T1000 (cell line): ENCODE measurements at places on chromosomes 13 and 19.

DNA sequence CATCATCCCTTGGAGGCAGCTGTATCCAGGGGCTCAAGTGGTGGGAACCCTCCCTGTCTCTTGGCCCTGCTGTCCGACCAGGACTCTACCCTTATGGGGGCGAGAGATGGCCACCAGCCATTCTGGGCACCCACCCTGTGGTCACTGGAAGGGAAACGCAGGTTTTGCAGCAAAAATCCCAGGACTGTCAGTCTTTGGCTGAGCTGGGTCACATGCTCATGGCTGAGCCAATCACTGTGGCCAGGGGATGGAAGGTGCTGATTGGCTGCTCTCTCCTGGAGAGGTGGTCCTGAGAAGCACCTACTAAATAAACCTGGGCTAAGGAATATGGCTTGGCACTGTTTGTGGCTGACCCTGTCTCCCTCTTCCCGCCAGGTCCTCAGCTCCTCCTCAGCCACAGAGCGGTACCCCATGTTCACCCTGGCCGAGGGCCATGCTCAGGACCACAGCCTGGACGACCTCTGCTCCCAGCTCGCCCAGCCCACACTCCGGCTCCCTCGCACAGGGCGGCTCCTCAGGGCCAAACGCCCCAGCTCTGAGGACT lies 8.9 kb downstream of the ATG4D start:
- no peak for DNase-seq

GRCh38 chr19:49200238-49200862 lies 42.8 kb downstream of the TRPM4 start:
- DNase-seq = no peak

DNA sequence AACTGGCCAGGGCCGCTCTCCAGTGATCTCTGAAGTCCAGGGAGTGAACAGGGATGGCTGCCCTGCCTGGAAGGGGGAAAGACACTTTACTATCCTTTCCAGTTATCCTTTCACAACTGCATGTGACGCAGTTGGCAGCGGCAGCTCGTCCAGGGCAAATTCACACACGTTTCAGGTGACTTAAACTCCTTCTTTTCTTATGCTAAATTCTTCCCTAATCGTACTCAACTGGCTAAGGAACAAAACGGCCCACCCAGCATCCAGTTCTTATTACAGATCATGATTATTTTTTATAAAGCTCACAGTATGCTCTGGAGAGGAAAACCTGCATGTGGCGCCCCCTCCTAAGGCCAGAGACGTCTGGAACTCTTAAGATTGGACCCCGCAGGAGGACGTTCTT lies 767.1 kb downstream of the UQCRFS1 start:
- no peak for DNase-seq

- no peak for DNase-seq
Measured at GRCh38 chr13:66547685-66548084, 682.5 kb downstream of the PCDH9 start.

DNA sequence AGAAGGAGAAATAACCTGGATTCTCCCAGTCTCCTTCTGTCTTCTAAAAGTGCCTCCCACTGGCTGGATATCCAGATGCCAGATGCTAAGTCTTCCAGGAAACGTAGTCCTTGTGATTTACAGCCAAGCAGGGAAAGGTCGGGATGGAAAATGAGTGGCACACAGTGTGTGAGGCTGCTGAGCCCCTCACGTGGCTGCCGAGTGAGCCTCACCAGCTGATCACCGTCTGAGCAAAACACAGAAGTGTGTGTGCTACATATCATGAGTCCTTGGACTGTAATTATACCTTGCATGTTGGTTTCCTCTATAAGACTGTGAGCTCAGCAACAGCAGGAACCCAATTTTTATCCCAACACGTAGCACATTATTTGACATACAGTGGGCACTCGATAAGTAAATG lies 15.1 kb downstream of the LHFPL6 start:
- no peak for DNase-seq

GRCh38 chr19:53196777-53197396 lies 3.7 kb upstream of the ZNF665 start:
- DNase-seq = peak; percentile 93

DNA sequence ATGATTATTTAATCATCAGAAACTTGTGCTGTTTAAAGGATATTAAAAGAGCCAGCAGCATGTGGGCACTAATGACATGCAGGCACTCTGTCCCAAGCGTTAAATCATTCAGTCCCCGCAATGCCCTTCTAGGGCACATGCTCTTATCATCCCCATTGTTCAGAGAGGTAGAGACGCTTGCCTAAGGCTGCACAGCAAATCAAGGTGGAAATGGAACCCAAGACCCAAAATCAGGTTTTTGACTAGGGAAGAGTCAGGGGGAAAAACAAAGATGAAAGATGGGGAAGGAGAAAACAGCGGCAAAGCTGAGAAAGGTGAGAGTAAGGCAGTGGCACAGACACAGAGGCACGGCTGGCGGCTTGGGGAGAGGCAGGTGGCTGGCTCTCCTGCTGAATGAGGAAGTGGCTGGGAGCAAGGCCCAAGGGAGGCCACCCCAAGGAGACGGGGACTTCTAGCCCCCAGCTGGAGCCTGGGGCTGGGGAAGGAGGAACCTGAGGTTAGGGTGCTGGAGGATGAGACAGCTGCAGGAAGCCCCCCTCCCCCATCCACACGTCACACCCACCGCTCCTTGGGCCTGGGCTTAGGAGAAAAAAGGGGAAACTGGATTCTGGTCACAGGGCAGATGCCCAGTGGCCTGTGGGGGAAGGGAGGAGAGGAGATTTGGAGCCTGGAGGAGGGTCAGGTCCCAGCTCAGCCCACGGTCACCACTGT lies 1.0 kb upstream of the TYROBP start:
- DNase-seq = no peak

- DNase-seq = no peak
Measured at GRCh38 chr19:28764066-28764465, 448.9 kb downstream of the UQCRFS1 start.

DNA sequence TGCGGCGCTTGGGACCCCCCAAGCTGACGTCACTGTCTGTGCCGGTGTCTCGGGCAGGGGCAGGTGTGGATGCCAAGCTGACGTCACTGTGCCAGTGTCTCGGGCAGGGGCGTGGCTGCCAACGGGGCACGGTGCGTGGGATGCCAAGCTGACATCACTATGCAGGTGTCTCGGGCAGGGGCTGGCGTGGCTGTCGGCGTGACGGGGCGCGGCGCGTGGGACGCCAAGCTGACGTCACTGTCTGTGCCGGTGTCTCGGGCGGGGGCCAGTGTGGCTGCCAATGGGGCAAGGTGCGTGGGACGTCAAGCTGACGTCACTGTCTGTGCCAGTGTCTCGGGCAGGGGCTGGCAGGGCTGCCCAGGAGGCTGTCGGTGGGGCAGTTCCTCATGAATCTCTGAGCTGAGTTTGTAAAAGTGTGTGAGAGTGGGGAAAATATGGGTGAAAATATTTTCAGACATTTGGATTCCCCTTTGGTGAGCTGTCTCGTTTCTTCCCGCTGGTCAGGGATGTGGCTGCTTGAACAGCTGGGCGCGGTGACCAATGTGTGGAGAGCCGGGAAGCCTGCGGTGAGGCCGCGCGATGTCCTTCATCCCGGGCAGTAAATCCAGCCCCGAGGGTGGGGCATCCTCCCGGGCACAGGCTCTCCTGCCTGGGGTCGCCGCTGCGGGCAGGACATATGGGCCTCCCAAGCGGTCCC lies 25.2 kb downstream of the MCF2L start:
- no peak for DNase-seq

DNA sequence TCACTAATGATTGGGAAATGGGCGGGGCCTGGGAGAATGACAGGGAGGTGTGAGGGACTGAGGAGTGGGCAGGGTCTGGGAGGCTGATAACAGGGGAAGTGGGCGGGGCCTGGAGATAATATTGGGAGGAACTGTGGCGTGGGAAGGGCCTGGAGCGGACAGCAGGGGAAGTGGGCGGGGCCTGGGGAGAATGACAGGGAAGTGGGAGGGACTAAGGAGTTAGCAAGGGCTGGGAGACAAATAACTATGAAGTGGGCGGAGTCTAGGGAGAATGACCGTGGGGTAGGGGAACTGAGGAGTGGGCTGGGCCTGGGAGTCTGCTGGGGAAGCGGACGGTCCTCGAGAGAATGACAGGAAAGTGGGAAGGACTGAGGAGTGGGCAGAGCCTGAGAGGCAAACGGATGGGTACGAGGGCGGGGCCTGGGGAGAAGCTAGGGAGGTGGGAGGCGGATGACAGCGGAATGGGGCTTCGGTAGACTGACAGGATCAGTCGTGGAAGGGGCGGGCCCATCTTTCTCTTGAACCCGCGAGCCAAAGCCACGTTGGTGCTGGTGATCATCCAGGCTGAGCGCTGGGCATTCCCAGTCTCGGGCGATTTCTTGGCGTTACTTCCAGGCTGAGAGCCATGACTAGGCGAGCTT lies 14.0 kb upstream of the TUBB4A start:
- no peak for DNase-seq

- DNase-seq = no peak
Measured at GRCh38 chr19:15297416-15298224, 34.7 kb downstream of the BRD4 start.

GRCh38 chr13:109036078-109036780 lies 406.8 kb downstream of the MYO16 start:
- DNase-seq = no peak

GRCh38 chr13:48304143-48304876 lies 759 bp downstream of the RB1 start:
- DNase-seq = no peak

DNA sequence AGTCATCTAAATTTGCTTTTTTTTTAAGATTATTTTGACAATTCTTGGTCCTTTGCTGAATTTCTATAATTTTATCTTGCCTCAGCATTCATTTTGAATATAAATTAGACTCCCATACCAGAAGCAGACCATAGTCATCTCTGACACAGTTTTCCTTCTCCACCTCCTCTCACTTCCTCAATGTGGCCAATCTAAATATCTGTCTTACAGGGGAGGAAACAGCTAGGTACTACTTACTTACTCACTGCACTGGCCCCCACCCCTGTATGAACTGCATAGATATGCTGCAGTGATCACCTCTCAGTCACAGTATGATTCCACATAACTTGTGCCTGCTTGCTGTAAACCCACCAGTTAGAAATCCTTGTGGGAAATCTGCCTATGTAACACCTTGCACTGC lies 665.6 kb downstream of the FGF9 start:
- no peak for DNase-seq

GRCh38 chr19:46240693-46241092 lies 11.2 kb downstream of the IGFL1 start:
- DNase-seq = no peak

GRCh38 chr13:90103099-90103784 lies 1244.2 kb upstream of the MIR17HG start:
- DNase-seq = no peak

DNA sequence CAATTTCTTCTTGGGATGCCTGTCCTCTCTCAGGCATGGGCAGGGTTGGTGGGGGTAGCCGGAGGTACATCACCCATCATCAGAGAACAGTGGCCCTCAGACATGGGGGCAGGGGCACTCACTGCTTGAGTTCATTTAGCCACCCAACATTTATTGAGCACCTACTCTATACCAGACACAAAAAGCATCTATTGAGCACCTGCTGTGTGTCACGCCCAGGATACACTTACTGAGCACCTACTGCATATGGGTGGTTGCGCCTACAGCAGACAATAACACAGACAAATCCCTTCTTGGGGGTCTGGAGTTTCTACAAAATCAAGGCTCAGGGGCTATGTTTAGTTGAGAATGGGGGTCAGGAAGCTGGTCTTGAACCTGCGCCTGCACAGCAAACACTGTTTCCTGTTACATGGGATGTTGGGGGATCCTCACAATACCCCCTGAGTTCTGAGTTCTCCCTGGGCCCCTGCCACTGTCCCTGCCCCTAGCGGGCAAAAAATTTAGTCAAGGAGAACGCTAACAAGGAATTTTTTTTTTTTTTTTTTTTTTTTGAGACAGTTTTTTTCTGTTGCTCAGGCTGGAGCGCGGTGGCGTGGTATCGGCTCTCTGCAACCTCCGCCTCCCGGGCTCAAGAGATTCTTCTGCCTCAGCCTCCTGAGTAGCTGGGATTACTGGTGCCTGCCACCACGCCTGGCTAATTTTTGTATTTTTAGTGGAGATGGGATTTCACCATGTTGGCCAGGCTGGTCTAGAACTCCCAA lies 11.6 kb downstream of the RCN3 start:
- no peak for DNase-seq

GRCh38 chr19:47541518-47541917 lies 26.7 kb upstream of the NAPA start:
- no peak for DNase-seq
